Small intestine (tissue), 16 donors: ENCODE measurements at places on chromosomes 7 and 10. TPM values are rescaled to one million over a fixed set of nuclear protein-coding genes. Genes with fewer than 3 reads are reported as not detected.

Gene IFIT1B
- polyA plus RNA-seq = 0.04 TPM

Gene ARHGAP22
- polyA plus RNA-seq = 1.3 TPM

Gene RARRES2
- 34.9 TPM for polyA plus RNA-seq

Gene OR2A5
- not detected for polyA plus RNA-seq

Gene WNT8B
- not detected for polyA plus RNA-seq
